Activated CD8-positive, alpha-beta memory T cell treated with anti-CD3 and anti-CD28 coated beads for 1 hour (primary cell): ENCODE measurements at places on chromosomes 1 and 21.

GRCh38 chr1:29555043-29555620 lies 318.8 kb downstream of the PTPRU start:
- DNase-seq = no peak

DNA sequence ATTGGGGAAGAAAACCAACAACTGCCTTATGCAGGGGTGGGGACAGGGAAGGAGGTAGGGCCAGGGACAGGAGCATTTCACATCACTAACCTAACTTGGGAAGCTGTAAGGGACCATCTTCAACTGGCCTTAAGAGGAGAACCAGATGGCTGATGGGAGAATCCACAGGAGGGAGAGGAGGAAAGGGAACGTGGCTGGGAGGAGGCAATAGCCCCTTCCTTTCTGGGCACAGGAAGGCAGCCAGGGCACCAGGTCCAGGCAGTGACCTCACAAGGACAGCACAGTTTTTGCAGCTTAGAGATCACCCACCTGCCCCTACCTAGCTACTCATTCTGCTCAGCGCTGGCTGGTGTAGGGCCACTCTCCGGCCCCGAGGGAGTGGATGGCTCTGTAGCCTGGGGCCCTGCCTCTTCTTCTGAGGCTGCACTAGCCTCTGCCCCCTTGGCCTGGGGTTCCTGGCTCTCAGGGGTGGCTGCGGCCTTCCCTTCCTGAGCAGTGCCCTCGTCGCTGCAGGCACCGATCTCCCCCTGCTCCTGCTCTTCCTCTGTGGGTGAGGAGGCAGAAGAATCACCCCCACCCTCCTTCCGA lies 1.7 kb downstream of the MARCKSL1 start:
- no peak for DNase-seq

DNA sequence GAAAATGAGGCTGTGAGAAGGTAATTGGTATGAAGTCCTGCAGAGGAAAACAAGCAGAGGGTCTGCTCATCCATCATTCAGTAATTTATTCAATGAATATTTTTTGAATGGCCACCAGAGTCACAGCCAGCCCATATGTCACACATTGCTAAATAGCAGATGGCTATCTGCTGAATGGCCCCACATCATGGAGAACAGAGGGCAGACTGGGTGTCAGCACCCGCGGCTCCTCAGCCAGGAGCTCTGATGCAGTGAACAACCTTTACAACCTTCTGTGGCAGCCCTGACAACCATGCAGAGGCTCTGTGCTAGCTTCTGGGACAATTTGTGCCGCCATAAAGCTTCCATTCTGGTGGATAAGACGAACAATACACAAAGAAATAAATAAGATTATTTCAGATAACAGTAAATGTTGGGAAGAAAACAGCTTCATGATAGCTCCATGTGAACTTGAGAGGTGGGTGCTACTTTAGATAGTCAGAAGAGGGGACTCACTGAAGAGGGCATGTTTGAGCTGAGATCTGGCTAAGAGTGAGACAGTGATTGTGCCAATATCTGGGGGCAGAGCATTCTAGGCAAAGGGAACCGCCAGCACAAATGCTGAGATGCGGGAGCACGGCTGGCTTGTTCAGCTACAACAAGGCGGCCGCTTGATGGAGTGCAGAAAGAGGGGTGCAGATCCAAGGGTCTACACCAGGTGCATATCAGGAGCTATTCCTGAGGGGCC lies 2.8 kb upstream of the C1orf210 start:
- no peak for DNase-seq

GRCh38 chr1:168555508-168556046 lies 11.8 kb upstream of the XCL2 start:
- DNase-seq = no peak

DNA sequence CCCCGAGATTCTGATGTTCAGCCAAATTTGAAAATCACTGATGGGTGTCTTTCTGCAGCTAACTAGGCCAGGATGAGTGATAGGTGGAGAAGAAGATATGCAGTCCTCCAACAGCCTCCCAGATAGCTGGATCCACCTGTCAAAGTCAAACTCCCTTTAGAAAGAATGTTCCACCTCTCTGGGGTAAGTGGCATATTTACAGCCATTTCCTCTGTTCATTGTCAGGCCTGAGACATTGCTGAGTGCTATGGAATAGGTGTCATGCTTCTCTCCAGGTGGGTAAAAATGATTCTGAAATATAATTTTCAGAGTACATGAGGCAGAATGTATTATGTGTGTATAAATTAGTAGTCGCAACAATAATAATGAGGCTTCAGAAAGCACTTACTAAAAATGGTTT lies 316.8 kb downstream of the TTLL7 start:
- DNase-seq = no peak

DNA sequence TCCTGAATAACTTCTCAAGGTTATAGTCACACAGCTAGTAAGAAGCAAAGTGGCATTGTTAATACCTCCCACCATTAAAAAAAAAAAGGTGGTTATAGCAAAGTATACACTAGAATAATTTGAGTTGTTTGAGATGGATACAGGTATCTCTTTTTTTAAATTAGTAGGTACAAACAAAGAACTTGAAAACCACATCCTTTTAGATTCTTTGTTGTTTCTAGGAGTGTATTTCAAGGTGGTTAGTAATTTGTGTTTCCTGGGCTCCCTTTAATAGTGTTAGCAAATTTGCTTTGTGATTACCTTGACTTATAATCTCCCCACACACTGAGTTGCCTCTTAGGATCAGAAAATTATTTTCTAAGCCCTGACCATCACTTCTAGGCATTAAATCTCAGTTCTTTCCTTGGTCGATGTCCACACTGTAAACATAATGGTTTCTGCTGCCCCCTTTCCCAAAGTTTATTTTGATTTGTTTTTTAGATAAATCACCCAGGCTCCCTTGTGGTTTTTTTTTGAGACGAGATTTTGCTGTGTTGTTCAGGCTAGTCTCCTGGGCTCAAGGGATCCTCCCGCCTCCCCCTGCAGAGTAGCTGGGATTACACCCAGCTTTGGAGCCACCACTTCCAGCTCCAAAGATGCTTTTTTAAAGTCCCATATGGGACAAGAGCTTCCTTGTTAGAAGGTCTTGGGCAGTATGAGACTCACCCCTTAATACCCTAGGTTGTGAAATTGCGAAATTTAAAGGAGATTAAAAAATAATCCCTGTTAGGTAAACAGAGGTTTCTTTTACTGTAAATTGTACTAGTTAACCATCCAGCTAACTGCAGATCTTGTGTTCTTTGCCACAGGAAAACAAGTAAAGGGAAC lies 6.2 kb downstream of the AKIRIN1 start:
- DNase-seq = no peak

DNA sequence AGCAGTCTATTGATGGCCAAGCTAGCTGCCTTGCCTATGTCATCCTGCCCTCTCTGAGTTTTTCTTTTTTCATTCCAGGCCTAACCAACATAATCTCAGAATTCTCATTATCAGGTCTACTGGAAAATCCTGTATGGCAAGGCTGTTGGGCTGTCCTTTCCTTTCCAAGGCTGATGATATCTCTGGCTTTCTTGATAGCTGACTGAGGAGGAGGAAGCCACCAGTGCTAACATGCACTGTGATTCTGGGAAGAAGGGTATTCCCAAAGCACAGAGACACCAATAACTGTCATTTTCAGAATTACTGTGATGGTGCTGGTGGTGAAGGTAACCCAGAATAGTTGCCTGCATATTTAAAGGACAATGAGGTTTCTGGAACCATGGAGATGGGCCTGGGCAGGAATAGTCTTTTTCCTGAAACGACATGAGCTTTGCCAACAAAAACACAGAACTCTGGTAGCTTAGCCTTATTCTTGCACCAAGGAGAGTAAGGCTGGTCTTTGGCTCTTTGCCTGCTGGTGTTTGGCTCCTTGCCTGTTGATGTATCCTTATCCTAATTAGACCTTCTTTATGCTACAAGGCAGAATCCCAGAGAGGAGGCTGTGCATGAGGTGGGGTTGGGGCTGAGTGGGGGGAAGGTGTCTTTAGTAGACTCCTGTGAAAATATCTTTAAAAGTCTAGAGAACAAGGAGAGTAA lies 157.4 kb downstream of the TNFSF18 start:
- DNase-seq = no peak

DNA sequence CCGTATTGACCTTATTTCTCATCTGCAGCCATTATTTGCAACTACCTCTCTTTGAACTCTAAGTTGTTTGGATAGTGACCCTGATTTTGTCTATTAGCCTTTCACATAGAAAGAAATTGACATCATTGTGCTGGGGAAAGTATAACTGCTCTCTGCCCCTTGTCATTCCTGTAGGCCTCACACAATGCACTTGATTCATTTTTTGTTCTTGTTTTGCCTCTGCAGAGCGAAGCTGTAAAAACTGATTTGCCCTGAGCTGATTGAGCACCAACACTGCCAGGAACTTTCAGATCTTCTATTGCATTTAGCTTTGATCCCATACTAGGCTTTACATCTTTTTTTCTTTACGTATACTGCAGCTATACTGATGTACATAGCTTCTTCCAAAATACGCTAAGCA lies 167.2 kb upstream of the PTBP2 start:
- no peak for DNase-seq

- no peak for DNase-seq
Observed at GRCh38 chr1:32868806-32869455, 1.8 kb downstream of the FNDC5 start.

DNA sequence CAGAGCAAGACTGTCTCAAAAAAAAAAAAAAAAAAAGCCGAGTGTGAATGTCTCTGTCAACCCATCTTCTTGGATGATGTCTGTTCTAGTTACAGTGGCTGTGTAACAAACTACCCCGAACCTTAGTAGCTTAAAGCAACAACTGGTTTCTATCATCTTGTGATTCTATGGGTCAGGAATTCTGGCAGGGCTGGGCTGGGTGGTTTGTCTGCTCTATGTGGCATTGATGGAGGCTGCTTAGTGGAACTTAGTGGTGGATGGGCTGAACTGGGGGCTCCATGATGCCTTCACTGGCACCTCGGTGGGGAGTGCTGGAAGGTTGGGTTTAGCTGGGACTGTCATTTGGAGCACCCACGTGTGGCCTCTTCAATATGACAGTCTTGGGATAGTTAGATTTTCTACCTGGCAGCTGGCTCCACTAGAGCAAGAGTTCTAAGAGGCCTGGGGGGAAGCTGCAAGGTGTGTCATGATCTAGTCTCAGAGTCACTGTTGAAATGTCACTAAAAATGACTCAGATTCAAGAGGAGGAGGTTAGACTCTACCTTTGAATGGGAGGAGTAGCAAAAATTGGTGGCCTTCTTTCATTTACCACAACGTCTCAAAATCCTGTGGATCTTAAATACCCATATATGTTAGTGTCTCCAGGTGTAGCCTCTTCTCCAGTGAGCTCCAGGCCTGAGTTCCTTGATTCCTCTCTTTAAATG lies 18.6 kb downstream of the ACOT11 start:
- no peak for DNase-seq

GRCh38 chr1:101285922-101286570 lies 49.2 kb downstream of the S1PR1 start:
- no peak for DNase-seq

GRCh38 chr1:167120899-167121298 lies 27.0 kb downstream of the STYXL2 start:
- no peak for DNase-seq

- no peak for DNase-seq
Observed at GRCh38 chr1:37108596-37109188, 74.4 kb upstream of the GRIK3 start.

- DNase-seq = no peak
Observed at GRCh38 chr1:8274352-8274751, 43.6 kb upstream of the SLC45A1 start.

DNA sequence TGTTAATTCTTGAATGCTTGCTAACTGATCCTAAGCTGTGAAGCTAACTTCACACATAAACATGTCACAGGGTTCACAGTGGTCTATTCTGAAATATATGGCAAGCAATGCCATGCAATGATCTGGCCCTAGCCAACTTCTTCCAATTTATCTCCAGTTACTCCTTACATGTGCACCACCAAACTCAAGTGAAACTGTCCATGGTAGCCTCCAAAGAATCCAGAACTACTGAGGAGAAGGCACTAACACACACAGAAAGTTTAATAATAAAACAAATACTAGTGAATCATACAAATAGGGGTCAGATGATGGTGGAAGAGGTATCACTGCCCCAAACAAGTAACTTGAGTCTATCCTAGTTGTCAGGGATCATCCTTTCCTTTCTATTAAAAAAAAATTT lies 172.6 kb upstream of the RAB4A start:
- no peak for DNase-seq

GRCh38 chr1:62908168-62908695 lies 124.3 kb downstream of the ATG4C start:
- no peak for DNase-seq

DNA sequence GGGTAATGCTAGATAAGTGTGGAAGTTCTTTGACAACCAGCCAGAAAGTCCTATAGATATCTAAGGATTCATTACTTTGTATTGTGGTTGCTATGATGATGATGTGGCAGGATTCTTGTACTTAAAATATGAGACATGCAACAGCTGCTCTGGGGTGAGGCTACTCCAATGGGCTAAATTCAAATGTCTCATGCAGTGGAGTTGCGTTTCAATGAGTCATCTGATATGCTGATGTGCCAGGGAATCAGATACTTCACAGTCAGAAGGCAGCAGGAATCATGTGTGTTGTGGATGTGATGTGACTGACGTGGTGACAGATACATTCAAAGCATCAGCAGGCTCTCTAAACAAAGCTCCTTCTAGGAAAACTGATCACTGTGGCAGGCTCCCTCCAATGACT lies 66.5 kb downstream of the TSEN15 start:
- no peak for DNase-seq

- no peak for DNase-seq
Observed at GRCh38 chr1:48785869-48786268, 9.2 kb upstream of the BEND5 start.

GRCh38 chr1:113903501-113904292 lies 902 bp downstream of the AP4B1 start:
- no peak for DNase-seq

- no peak for DNase-seq
Observed at GRCh38 chr1:234495231-234495990, 16.4 kb upstream of the TARBP1 start.
